Activated CD4-positive, alpha-beta T cell treated with anti-CD3 and anti-CD28 coated beads, Interleukin-2, amount 50 U/mL, for 1 hour (primary cell): ENCODE measurements at places on chromosomes 5 and 9.
A peak's percentile ranks its signal among the peaks of the same experiment; 100 is the strongest.

- DNase-seq = no peak
Observed at GRCh38 chr5:98099448-98100105, 673.9 kb upstream of the RGMB start.

DNA sequence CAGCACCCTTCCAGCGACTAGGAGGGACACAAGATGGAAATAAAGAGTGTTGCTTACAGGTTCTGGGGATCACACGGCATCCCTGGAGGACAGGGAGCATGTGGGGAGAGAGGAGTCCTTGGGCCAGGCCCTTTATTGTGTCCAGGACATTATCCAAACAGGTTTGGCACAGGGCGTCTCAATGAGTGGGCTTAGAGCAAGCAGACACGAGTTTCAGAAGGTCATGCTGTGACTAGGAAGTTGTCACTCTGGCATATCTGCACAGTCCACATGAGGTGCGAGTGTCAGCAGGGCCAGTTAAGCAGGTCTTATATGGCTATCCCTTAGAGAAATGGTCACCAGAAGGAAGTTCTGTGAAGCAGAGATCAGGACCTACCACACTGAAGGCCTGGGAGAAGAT, 174.5 kb upstream of the OTULINL start:
- no peak for DNase-seq

GRCh38 chr5:89968958-89969381, 440.6 kb downstream of the CETN3 start:
- no peak for DNase-seq

DNA sequence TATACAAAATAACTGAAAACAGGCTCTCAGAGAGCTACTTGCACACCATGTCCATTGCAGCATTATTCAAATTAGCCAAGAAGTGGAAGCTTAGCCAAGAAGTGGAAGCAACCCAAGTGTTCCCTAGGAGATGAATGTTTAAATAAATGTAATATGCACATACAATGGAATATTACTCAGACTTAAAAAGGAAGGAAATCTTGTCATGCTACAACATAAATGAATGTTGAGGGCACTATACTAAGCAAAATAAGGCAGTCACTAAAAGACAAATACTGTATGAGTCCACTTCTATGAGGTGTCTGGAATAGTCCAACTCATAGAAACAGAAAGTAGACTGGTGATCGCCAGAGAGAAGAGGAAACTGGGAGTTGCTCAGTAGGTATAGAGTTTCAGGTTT, 438.1 kb downstream of the MAT2B start:
- no peak for DNase-seq

DNA sequence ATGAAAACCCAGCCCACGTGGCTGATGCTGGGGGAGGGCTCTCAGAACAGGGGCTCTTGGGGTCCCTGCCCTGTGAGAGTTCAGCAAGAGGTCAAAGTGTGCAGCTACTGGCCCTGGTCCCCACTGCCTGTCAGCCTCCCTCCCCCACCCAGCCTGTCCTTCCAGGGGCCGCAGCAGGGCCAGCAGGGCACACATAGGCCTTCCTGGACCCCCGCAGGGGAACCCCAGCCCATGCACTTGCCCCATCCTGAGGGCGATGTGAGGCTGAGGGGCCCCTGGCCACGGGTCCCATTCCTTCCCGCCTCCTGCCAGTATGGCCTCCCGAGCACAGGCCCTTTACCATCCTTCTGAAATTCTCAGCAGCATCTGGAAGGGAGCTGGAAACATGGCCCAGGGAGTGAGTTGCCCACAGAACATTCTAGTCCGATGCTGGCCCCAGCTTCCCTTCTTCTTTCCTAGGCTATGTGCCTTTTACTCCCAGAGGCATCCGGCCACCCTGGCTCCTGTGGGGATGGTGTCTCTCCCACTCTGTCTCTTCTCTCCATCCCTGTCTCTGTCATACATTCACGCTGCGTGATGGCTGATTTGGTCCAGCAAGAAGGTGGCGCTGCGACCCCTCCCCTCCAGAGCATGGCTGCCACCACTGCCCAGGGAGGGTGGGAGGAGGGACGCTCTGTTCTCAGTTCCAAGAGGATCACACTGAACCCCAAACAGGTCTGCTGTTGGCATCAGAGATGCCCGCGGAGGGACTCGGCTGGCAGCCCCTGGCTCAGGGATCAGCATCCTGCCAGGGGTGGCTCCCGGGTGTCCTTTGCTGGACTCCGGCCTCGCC, 19.6 kb downstream of the MRPL36 start:
- no peak for DNase-seq

GRCh38 chr9:5352637-5353248, 13.1 kb upstream of the RLN1 start:
- DNase-seq = no peak

- no peak for DNase-seq
Observed at GRCh38 chr9:98726735-98727134, 18.0 kb upstream of the GABBR2 start.

DNA sequence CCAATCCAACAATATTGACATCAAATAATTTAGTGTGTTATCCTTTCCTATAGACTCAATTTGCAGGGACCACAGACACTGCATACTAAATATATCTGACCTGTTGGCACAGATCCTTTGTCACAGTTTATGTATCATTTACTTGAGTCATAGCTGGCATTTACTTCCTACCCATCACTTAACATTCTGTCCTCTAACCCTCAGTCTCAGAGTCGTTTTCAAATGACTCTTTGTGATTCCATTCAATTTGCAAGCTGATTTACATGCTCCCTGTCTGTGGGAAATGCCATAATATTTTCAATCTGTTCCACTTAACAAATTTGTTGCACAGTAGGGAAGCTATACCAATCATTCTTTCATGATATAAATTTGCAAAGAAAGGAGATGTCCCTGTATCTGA, 265.7 kb upstream of the EDIL3 start:
- DNase-seq = no peak

GRCh38 chr5:39192450-39193160, 26.8 kb downstream of the FYB1 start:
- DNase-seq = no peak

- no peak for DNase-seq
Observed at GRCh38 chr5:17802256-17802655, 168.0 kb downstream of the TAF11L14 start.

DNA sequence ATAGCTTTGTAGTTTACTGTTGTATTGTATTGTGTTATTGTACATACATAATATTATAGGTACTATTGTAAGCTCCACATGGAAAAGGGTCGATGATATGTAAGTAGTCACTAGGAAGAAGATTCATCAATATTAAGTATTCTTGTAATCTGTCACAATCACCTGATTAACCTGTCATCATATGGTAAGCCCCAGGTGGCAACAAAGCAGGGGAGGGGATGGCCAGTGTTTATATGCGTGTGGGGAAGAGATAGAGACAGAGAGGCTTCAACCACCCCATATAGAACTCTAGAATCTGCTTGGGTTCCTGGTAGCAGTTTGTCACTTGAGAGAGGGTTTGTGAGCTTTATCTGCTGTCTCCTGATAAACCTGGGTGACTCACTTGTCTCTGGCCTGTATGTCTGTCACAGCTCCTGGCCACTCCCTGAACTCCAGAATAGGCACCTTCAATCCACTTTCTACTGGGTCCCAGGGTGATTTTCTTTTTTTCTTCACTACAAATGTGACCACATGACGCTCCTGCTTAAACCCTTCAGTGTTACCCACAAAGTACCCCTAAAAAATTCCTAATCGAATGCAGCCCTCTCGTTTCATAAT, 48.9 kb upstream of the CPEB4 start:
- DNase-seq = no peak

DNA sequence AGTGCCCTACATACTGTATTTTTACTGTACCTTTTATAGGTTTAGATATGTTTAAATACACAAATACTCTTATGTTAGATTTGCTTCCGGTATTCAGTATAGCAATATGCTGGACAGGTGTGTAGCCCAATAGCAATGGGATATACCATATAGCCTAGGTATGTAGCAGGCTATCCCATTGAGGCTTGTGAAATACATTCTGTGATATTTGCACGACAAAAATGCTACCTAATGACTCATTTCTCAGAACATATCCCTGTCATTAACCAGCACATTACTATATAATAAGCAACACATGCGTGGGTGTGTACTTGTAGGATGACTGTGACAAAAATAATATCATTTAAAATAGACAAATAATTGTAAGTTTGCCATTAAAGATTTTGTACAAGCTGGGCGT, 208.8 kb downstream of the MRPS30 start:
- no peak for DNase-seq

GRCh38 chr9:128912270-128912853, 8.4 kb upstream of the PHYHD1 start:
- DNase-seq = no peak

DNA sequence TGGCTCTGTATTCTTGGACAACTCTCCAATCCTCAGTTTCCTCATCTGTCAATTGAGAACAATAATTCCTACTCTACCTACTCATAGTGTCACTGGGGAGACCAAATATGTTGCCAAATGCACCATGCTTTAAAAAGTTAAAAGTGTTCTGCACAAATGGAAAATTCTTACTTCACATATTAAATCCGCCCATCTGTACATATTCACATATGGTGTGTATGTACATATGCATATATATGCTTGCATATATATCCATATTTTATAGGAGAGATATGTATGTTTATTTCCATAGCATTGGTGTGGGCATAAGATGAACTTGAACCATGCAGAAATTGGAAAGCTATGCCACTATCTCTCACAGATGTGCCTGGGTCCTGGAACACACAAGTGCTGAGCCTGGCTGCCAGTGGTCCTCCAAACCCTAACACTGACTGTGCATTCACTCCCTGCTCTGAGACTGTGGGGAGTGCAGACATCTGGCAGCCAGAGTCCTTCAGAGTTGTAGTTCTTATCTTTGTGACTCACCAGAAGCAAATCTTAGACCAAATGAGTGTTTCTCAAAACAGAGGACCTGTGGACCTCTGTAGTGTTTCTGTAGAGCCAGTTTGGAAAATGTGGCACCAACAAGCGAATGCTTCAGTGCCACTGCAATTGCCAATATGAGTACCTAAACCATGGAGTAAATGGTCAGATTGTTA, 168.7 kb downstream of the GRIA1 start:
- DNase-seq = no peak

DNA sequence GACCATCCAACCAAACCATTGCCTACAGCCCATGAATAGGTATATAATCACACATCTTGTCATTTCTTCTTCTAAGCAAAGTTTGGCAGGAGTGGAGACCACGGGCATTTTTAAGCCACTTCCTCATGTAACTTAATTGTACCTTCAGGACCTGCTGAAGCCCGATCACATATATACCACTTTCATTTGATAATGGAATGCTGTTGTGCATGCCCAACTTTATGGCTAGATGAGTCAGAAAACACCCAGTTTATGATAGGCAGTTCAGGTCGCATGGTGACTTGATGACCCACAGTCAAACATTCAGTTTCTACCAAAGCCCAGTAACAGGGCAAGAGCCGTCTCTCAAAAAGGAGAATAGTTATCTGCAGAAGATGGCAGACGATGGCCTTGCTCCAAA, 2295.0 kb upstream of the ACO1 start:
- DNase-seq = no peak

DNA sequence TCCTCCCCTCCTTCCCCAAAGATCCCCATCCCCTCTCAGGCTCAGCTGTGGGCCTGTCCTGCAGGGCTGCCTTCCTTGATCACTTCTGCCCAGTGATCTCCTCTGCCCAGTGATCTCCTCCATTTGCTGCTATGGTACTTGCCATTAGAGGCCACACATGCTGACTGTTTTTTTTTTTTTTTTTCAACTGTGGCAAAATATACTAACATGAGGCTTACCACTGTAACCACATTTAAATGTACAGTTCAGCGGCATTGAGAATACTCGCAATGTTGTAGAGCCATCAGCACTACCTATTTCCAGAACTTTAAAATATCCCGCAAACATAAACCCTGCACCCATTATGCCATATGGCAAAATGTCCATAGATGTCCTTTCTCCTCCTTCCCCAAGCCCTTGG, 61.7 kb upstream of the EPB41L4B start:
- DNase-seq = no peak

DNA sequence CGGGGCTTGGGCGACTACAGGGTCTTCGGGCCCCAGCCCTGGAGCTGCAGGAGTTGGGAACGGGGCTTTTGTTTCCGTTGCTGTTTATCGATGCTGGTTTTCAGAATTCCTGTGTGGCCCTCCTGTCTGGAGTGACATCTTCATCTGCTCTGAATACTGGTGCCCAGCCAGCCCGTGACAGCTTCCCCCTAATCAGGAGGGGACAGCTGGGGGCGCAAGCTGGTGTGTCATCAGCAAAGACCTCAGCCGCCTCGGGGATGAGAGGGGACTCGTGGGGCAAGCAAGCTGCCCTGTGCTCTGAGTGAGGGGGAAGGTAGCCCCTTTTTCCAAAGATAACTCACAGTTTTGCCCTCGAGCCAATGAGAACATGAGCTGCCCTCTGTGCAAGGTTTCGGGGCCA, 110.7 kb downstream of the RXRA start:
- DNase-seq = no peak

DNA sequence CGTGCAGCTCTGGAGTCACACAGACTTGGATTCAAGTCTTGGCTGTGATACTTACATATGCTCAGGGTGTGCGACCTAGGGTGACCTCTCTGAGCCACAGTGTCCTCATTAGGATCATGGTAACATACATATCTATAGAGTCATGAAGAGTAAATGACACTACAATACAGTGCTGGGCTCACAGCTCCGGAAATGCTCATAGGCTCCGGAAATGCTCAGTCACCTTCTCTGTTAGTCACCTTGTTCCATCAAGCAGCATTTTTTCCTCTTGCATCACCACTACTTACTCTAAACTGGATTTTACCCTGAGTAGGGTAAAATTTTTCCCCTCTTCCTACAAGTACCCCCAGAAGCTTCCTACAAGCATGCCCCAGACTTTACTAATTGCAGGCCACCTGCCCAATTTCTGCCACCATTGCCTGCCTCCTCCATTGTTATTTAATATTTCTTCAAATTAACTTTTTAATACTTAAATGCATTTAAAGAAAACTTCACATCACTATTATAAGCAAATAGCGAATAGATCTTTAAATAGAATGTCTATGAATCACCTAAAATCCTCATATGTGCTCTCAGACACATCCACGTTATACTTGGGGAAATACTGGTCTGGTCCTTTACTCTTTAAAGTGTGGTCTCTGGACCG, 147.6 kb upstream of the SPRY4 start:
- peak; percentile 13 for DNase-seq

DNA sequence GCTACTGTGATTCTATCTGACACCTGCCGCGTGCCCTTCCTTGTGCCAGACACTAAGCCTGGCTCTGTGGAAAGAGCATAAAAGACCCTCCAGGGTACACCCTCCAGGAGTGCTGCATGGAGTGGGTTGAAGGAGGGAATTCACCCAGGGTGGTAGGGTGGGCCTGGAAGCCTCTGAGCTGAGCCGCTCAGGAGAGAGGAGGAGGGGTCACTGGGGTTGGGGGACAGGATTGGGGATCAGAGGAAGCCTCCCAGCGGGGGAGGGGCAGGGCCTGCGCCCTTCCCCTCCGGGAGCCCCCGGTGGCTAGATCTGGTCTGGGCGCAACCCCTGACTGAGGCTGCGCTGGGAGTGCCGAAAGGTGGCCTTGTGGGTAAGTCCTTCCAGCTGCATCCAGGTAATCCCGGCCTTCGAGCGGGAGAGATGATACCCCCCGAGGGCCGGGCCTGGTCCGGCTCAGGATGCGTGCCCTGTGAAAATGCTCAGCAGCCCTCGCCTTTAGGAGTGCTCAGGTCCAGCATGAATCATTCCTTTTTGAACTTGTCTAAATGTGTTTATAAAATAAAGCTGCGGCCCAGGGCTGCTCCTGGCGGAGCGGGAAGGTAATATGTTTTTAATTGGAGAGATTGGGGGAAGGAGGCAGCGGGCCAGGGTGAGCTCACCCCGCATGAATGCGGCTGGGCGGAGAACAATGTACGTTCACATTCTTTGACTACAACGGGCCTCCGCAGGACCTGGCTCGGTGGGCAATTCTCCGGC, 118.1 kb upstream of the SMIM23 start:
- no peak for DNase-seq

GRCh38 chr5:59607138-59607765, 286.3 kb downstream of the PDE4D start:
- no peak for DNase-seq
